Right cardiac atrium (tissue), 5 donors: ENCODE measurements at places on chromosomes 1 and 21.

DNA sequence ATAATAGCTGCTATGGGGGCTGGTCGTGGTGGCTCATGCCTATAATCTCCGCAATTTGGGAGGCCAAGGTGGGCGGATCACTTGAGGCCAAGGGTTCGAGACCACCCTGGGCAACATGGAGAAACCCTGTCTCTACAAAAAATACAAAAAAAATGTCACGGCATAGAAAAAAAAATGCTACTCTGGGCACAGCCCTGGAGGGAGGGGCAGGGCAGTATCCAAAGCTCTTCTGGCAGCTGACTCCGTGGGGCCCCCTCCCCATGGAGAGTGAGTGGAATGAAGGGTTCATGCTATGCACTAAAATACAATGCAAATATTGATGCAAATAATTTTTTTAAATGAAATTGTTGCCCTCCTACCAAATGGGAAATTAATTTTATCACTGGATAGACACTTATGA, 78.7 kb downstream of the DESI2 start:
- DNase-seq, result no peak

DNA sequence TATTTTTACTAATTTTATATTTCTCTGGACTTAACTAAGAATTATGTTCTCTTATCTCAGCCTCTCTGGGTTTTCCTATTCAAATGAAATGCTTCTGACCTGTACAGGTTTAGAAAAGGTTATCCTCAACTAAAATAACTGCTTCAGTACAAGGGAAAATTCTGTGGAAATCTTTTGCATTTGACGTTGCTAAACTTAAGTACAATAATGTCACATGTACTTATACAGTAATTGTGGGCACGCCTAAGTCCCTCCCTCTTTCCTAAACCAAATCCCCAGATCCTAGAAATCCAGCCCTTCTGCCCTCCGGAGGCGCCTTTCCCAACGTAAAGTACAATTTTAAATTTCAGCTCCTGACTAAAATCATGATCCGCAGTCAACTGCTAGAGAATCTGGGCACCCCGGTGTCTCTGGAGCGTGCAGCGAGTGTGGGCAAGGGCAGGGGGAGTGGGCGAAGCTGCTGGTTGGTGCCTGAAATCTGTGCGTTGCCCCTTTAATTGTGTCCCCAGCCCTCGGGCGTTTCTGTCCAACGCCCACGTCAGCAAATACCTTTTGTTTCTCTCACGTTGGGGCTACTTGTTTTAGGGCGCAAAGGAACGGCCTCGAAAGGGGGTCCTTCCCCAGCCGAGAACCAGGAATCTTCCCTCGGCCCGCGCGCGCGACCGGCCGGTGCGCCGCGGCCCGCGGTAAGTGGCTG, at the start of gene ZBTB8A:
Gene ZBTB8A (plus strand): TSS at position 541 of the 697 bp plus-strand sequence. CDS start 53,505 bp downstream, outside the sequence.
- DNase-seq, result peak; percentile 38

GRCh38 chr1:235093696-235094592, 34.7 kb downstream of the TOMM20 start:
- DNase-seq, result peak; percentile 74

DNA sequence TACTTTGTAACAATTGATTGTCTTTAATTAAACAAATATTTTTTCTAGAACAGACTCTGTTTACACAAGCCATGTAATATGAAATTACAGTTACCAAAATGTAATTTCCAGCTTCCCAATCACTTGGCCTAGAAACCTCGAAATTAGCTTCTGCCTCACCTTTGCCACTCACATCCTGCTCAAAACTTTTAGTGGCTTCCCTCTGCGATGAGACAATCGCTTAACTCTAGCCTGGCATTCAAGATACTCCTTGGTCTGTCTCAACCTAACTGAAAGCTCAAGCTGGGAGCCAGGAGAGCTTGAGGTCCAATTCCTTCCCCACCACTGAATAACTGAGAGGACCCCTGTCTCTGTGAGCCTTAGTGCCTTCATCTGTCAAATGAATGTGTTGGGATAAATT, 42.8 kb downstream of the GFI1 start:
- no peak for DNase-seq

DNA sequence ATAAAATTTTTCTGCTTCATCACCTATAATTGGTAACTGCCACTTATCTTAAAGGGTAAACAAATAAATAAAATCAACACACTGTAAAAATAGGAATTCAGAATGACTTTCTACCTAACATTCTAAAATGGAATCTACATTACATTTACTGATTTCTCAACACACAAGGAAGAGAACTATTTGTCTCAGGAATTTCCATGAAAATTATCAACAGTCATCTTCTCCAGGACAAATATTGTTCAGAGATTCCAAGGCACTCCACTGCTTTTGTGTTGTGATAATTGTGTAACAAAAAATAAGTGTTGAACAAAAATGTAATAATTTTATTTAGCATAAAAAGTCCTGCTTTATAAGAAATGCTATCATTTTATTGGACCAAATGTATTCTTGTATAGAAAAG, 7.3 kb downstream of the ODF2L start:
- no peak for DNase-seq

DNA sequence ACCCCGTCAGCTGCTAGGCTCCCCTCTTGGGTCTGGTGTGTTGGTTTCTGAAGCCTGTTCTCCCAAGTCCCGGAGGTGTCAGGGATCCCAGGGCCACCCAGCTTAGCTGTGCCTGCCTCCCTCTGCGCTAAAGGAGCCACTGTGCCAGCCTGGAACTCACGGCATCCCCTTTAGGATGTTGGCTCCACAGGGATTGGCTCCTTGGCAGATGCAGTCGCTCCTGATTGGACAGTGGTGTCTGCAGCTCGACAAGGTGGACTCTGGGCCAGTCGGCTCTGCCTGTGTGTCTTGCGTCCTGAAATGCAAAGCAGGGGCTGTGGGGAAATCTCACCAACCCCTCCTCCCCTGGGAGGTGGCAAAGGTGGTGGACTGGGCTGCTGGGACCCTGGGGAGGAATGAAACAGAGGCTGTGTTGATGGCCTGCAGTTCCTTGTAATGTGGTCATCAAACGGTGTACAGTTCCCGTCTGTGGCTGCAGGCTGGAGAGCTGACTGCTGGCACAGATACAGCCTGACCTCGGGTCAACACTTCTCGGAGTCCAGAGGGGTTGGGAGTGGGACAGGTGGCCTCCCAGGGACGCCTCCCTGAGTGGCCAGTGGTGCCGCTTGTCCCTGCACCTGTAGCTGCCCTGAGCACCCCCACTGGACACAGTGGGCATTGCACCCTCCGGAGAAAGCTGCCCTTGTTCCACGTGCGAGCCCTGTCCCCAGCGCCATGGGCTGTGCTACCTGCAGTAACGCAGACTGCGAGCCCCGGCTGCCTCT, 11.5 kb upstream of the KCNAB2 start:
- peak; percentile 74 for DNase-seq

GRCh38 chr1:188689542-188689941, 1788.1 kb downstream of the BRINP3 start:
- DNase-seq, result no peak
